ENCODE measurements at places on chromosomes 7 and 10. TPM values are rescaled to one million over a fixed set of nuclear protein-coding genes. Genes with fewer than 3 reads are reported as not detected.

PRLHR gene
- total RNA-seq, result not detected

SPDYE11 gene
- not detected for total RNA-seq

NCF1 gene
- total RNA-seq, result 0.96 TPM

JCAD gene
- total RNA-seq, result 0.78 TPM

UFSP1 gene
- total RNA-seq, result 3.3 TPM

PNLIPRP2 gene
- total RNA-seq, result not detected

ATG9B gene
- 6.9 TPM for total RNA-seq

FAM180A gene
- not detected for total RNA-seq

LHFPL3 gene
- total RNA-seq, result not detected

COL17A1 gene
- not detected for total RNA-seq

IFIT3 gene
- total RNA-seq, result 11.4 TPM

CPEB3 gene
- total RNA-seq, result 3.8 TPM

RELN gene
- not detected for total RNA-seq

FAM25G gene
- not detected for total RNA-seq

MEOX2 gene
- total RNA-seq, result not detected

LOXL4 gene
- total RNA-seq, result not detected

STK31 gene
- total RNA-seq, result 0.10 TPM

SNX10 gene
- total RNA-seq, result 45.7 TPM

PRPS1L1 gene
- not detected for total RNA-seq

TMEM229A gene
- total RNA-seq, result not detected

GHRHR gene
- not detected for total RNA-seq

ADCYAP1R1 gene
- not detected for total RNA-seq

FGFR2 gene
- total RNA-seq, result not detected

RAB18 gene
- total RNA-seq, result 81.2 TPM

FIS1 gene
- 114 TPM for total RNA-seq

LEP gene
- not detected for total RNA-seq

PPP1R17 gene
- not detected for total RNA-seq

CCZ1B gene
- 84.4 TPM for total RNA-seq

HEPACAM2 gene
- not detected for total RNA-seq

FAM25A gene
- not detected for total RNA-seq

OTUD1 gene
- total RNA-seq, result 19.1 TPM

PPP1R9A gene
- not detected for total RNA-seq

IGFBP1 gene
- not detected for total RNA-seq

SLC18A2 gene
- not detected for total RNA-seq

GRID1 gene
- total RNA-seq, result not detected

SSC4D gene
- 0.17 TPM for total RNA-seq

HOXA4 gene
- total RNA-seq, result not detected

IDI1 gene
- total RNA-seq, result 55.5 TPM

KLF14 gene
- not detected for total RNA-seq

MNX1 gene
- total RNA-seq, result 0.17 TPM

Measured in T-helper 1 cell treated with Interleukin-12 subunit alpha and Interleukin-12 subunit beta and Interleukin-4 antibody, amounts not matched to agents 30 ng/mL and 1 ng/mL, for 36 hours (primary cell).